ENCODE measurements at places on chromosomes 5 and 9.

DNA sequence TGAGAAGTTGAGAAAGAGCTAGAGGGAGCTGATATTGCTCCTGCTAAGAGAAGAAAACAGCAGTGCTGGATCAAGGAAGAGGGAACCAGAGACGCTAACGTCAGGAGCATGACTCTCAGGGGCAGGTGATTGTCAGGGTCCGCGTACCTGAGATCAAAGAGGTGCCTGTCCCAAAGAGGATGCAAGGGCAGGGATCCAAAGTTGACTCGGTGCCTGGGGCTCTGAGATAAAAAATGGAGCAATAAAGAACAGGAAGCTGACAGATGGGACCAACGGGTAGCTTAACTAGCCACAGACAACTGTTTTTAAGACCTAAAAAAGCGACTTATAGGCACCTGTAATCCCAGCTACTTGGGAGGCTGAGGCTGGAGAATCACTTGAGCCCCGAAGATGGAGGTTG, 517.8 kb downstream of the IRX1 start:
- DNase-seq: no peak

DNA sequence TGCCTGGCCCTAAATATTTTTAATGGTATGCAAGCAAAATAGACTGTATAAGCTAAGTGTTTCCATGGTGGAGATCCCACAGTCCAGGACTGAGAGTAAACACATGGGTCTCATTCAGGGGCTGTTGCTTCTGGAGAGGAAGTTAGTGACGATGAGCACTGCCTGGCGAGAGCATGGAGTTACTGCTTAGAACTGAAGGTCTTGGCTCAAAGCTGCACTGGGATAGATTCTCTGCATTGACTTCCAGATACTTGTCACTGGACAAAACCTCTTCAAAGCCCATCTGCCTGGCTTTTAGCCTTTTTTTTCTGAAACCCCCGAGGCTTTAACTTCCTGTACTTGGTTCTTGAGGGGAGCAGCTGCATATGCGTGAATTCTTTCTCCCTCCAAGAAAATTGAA, 39.2 kb downstream of the GPR107 start:
- DNase-seq: no peak

DNA sequence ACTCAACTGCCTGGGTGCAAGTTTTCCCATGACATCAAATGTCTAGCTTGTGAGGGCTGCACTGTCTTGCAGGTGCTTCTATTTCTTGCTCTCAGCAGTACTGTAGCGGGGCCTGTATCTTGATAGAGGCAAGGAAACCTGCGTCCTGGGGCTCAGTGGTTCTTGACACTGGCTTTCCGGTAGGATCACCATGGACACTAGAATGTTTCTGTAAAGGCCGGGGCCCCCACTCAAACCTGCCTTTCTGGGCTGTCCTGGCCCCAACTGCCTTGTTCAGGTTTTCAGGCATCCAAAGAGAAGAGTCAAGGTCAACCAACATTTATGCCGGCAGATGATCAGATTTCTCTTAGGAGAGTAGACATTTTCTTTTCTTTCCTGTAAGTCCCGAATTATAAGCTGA, 26.7 kb upstream of the TENT4A start:
- DNase-seq: no peak

DNA sequence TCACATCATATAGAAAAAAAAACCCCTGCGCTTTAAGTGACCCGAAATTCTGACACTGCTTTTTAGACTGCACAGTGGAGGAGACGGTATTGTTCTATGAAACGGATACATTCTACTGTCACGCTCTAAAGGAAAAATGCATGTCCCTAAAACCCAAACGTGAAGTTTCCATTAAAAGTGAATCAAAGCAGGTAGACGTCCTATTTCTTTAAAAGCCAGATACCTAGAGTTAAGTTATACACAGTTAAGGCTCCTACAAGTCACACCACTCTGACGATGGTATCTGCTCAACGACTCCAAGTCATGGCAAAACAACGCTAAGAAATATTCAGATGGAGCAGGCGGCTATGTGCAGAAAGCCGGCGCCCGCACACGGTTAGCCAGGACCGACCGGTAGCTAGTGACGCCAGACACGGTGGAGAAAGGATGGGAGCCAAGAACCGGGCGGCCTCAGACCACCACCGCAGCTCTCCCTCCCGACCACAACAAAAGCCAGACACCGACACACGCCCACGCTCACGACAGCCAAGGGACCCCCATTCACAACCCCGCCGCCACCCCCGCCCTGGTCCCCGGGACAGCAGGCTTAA, 734 bp downstream of the SKP1 start:
- DNase-seq: peak; percentile 25

- no peak for DNase-seq
Observed at GRCh38 chr5:87430863-87431457, 18.2 kb upstream of the CCNH start.

- DNase-seq: no peak
Observed at GRCh38 chr5:68370196-68370595, 154.6 kb downstream of the PIK3R1 start.
